Posterior cingulate gyrus (tissue), 11 donors: ENCODE measurements at places on chromosomes 7 and 10.

DNA sequence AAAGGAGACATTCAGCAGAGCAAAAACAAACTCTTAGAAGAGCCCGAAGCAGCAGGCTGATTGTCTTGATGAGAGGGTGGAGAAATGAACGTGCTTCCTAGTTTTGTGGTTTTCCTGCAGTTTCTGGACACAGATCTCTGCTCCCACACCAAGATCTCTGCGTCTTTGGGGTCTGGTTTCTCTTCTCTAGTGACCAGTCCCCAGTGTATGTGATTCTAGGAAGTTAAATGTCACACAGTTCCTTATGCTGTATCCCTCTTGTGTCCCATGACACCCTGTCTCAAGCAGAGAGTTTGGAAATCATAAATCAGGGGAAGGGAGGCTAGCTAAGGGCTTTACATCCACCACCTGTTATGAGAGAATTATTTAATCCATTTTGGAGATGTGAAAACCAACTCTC is 55.4 kb upstream of the KLF14 start:
- no peak for DNase-seq

- no peak for DNase-seq
Observed at GRCh38 chr10:132570771-132571649, 33.4 kb downstream of the INPP5A start.

DNA sequence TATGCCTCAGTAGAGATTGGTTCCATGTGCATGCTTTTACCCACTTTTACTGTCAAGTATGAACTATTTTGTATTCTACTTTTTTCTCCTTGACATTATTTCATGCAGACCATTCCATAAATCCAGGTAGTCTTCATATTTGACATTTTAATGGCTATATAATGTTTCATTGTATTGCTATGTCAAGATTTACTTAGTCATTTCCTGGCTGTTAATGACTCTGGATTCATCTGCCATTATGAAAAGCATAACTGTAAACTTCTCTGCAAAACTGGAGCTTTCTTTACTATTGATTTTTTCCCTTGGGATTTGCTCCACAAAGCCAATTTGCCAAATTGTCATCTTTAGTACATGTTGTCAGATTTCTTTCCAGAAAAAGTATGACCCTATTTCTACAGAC is 6.8 kb upstream of the MSRB2 start:
- no peak for DNase-seq

- DNase-seq, result no peak
Observed at GRCh38 chr10:50419091-50419490, 167.8 kb upstream of the ASAH2 start.

GRCh38 chr10:104328896-104329710 is 9.2 kb downstream of the ITPRIP start:
- peak; percentile 93 for DNase-seq

DNA sequence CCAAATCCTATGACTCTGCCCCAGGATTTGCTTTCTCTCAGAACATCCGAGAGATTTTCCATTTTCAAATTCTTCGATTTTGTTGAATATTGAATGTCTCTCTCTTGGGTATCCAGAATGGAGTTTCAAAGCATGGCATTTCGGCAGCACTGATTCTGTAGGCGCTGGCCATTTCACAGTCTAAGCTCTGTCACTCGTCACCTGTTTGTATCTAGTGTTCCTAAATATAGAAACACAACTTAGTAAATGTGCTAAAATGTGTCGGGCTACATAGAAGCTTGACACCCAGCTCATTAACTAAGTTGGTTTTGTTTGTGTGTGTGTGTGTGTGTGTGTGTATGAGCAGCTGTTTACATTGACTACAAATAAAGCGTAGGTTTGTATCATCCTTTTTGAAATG is 173.5 kb upstream of the FZD1 start:
- DNase-seq, result no peak

- DNase-seq, result no peak
Observed at GRCh38 chr10:63644418-63645142, 123.4 kb downstream of the REEP3 start.

DNA sequence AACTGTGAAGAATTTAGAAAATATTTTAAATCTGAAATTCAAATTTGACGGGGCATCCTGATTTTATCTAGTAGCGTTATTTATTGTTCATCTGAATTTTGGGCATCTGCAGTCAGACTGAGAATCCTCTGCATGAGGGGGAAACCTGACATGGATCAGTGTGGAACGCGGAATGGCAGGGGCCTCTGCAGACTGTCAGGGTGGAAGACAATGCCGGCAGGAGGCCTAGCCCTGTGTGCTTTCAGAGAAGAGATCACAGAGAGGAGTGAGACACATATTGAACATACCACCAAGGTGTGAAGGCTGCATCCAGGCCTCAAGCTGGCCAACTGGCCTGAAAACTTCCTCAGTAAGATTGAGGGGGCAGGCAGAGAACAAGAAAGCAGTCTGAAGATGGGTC is 921.1 kb upstream of the GHITM start:
- DNase-seq, result no peak

DNA sequence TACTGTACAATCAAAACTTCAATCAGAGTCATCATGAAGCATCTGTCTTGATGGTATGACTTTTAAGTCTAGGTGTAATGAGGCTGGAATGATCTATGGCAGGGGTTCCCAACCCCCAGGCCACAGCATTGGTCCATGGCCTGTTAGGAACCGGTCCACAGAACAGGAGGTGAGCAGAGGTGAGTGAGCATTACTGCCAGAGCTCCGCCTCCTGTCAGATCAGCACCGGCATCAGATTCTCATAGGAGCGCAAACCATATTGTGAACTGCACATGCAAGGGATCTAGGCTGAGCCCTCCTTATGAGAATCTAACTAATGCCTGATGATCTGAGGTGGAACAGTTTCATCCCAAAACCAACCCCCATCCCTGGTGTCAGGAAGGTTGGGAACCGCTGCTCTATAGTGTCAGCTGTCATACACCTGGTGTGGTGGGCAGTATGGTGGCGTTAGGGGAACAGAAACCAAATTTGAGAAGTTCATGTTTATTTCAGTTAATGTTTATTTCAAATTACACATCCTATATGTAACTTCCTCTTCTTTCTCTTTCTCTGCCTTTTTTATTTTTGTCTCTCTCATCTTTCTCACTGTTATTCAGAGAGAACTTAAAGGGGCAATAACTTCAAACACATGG is 432.6 kb downstream of the TNS3 start:
- DNase-seq, result no peak

DNA sequence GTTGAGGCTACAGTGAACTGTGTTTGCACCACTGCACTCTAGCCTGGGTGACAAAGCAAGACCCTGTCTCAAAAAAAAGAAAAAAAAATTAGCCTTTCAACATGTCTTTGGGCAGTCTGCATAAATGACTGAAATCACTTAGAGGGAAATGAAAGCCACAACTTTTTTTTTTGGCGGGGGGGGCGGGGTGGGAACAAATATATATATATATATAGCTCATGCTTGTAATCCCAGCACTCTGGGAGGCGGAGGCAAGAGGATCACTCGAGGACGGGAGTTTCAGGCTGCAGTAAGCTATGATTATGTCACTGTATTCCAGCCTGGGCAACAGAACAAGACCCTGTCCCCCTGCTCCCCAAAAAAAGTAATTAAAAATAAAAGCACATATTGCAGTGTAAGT is 23.4 kb upstream of the MICU1 start:
- no peak for DNase-seq

- DNase-seq, result no peak
Observed at GRCh38 chr7:135707570-135707966, 20.4 kb downstream of the SLC13A4 start.

DNA sequence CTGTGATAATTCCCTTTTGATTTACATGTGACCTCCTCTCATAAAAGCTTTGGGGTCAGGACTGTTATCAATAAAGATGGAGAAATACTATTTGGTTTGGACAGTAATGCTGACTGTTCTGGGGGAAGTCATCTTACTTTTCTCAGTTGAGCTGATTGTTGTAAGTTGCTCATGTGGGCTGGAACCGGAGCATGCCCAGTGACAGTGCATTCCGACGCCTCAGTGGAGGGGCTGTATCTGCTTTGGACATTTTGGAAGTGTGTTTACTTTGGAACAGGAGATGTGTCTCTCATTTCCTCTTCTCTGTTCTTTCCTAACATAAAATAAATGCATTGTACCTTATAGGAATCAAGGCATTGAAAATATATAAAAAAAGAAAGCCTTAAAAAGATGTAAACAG is 30.1 kb downstream of the RBM33 start:
- DNase-seq, result no peak

GRCh38 chr10:71426058-71426605 is 29.4 kb downstream of the CDH23 start:
- DNase-seq, result no peak

DNA sequence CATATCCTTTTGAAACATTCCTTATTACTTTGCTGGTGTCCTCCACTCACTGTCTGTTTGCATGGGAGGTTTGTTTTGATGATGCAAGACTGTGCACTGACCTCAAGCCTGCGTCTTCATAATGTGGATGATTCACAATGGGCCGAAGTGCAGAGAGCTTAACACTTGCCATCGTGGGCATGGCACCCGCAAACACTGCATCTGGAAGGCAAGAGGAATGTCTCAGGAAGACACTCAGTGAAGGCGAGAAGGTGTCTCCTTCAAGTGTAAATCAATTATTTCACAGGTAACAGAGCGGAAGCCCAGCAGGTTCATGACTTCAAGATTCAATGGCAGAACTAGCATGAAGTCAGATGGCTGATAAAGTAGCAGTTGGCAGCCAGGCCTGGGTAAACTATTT is 98.1 kb downstream of the DPY19L1 start:
- DNase-seq, result no peak

DNA sequence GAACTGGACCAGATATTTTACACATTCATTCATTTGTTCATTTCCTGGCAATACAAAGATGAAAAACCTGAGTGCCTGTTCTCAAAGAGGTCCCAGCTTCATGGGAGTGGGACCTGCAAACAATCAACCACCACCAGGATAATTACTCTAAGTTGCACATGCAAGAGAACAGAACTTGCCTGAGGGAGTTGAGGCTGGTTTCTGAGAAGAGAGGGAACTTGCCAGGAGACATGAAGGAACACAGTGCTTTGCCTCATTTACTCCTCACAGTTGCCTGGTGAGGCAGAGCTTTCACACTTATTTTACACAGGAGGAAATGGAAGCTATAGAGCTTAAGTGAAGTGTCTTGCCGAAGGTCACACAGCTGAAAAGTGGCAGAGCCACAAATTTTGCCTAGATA is 170.1 kb downstream of the SORCS3 start:
- DNase-seq, result no peak

GRCh38 chr7:139168479-139168878 is 59.0 kb upstream of the ZC3HAV1 start:
- DNase-seq, result no peak

- no peak for DNase-seq
Observed at GRCh38 chr7:96033009-96033598, 260.8 kb downstream of the DYNC1I1 start.

- DNase-seq, result no peak
Observed at GRCh38 chr10:126131341-126131740, 235.0 kb downstream of the FANK1 start.

GRCh38 chr10:99555825-99556523 is 23.2 kb downstream of the NKX2-3 start:
- DNase-seq, result no peak

GRCh38 chr10:83990126-83990525 is 149.2 kb upstream of the GHITM start:
- DNase-seq, result no peak

DNA sequence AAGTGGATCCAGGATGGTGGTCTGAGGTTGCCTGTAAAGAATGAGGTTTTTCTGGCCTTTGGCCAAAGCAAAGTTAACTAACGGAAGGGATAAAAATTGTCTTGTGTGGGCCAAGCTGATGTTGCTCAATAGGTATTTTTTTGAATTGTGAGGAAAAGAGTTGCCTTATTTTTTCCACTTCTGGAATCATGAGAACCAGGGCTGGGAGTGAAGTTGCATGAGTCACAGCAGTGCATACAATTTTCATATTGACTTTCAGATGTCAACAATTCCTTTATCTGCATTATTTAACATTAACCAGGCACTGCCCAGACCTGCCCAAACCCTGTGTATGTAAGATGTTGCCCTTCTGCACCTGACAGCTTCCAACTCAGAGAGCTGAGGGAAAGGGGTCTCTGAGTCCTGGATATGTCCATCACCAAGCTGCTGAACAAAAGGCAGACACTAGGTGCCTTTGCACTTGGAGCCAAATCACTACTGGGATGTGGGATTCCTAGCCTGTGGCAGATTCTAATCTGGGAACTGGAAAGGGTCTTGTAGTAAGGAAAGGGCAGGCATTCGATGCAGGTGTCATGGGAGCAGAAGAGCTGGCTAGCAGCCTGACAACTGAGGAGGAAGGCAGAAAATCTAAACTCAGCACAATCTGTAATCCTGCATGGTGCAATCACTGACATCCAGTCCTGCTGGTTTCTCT is 52.3 kb upstream of the SLC35B4 start:
- no peak for DNase-seq

DNA sequence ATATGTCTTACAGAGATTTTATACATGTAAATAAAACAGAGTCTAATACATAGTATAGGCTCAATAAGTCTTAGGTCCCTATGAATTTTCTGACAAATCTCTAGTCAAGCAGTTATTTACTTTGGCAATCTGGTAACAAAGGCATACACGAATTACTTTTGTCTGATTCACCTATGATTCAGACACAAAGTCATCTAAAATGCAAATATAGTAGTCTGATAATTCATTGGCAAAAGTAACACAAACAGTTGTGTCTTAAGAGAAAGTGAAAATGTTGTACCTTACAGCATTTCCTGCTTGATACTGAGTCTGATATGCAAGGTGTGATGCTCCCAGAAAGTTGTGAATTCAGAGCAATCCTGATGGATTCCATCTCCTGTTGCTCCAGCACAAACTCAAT is 209.4 kb upstream of the PRSS1 start:
- no peak for DNase-seq

- DNase-seq, result no peak
Observed at GRCh38 chr10:111316722-111317212, 239.9 kb downstream of the ADRA2A start.

DNA sequence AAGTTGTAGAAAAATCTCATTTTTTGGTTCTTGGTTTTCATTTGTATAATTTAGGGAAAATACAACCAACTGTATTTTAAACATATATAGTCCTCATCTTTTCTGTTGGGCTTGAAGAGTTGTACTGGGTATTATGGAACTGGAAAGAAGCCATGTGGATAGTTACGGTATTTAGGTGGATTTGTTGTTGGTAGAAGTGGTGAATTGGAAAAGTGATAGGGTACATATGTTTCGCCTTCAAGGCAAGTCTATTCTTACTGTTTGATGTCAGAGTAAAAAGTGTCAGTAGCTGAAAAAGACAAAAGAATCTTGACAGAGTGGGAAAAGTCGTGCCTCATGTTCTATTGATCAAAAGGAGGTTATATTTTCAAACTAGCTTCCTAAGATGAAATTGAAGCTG is 64.6 kb downstream of the GBF1 start:
- DNase-seq, result no peak

GRCh38 chr7:80678707-80679106 is 40.3 kb downstream of the CD36 start:
- no peak for DNase-seq

- DNase-seq, result no peak
Observed at GRCh38 chr7:149493366-149493765, 4.2 kb downstream of the ZNF746 start.

- DNase-seq, result no peak
Observed at GRCh38 chr10:50554376-50554994, 69.3 kb downstream of the SGMS1 start.
